ENCODE measurements at places on chromosomes 4 and X.

GRCh38 chr4:105154576-105154975, 7.9 kb downstream of the TET2 start:
- DNase-seq, result no peak

- DNase-seq, result no peak
Observed at GRCh38 chr4:76732246-76732645, 165.7 kb downstream of the SOWAHB start.

- no peak for DNase-seq
Observed at GRCh38 chr4:109589605-109590004, 29.6 kb downstream of the MCUB start.

DNA sequence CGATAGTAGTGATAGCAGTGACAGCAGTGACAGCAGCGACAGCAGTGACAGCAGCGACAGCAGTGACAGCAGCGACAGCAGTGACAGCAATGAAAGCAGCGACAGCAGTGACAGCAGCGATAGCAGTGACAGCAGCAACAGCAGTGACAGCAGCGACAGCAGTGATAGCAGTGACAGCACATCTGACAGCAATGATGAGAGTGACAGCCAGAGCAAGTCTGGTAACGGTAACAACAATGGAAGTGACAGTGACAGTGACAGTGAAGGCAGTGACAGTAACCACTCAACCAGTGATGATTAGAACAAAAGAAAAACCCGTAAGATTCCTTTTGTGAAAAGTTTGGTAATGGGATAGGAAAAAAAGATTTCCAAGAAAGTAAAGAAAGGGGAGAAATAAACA, 7.9 kb downstream of the DSPP start:
- DNase-seq, result no peak

DNA sequence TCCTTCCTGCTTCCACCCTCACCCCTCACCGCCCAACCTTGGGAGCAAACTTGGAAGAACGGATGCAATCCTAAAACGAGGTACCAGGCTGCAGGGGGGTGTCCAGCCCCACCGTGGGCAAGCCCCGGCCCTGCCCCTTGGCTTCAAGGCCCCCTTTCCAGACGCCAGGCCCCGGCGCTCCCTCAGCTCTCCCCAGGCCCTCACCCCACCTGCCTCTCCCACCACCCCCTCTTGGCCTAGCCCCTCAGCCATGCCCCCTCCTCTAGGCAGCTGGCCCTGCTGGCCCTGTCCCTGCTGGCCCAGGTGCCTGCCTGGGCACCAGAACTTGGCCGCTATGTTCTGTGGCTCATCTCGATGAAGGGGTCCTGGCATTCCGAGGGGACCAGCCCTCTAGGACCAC, 33.8 kb downstream of the LRPAP1 start:
- no peak for DNase-seq

- no peak for DNase-seq
Observed at GRCh38 chr4:177403746-177404145, 38.5 kb downstream of the AGA start.

DNA sequence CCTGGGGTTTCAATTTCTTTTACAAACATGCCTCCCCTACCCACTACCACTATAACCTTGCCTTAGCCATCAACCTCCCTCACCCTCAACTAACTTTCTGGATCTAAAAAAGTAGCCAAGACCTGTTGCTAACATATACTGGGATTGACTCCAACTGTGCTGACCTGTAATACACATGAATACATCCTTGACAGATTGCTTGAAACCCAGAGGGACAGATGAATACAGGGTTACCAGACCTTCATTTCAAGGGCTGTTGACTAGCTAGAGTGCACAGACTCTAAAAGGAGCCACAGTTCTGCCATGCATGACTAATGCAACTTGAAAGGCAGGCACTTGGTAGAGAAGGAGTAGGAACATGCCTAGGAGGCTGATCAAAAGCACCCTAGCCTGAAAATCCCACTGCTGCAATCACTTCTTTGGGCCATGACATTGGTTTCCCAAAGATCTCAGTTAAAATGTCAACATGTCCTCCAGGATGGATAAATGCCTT, 121.0 kb downstream of the PCDH19 start:
- DNase-seq, result no peak

DNA sequence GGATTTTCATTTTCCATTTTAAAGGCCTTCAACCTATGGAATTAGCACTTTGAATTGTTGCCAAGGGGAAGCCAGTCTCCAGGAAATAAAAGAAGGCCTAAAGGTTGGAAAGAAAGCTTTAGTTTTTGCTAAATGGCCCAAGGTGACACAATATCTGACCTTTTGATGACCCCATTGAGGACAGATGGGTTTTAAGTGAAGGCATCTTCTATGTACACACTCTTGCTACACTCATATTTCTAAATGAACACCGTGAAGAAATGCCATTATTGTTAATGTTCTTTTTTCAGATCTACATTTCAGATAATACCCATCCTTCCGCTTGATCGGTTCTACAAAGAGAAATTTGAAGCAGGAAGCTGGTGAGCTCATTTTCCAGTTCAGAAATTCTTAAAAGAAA, 162.8 kb upstream of the POU3F4 start:
- DNase-seq, result no peak

DNA sequence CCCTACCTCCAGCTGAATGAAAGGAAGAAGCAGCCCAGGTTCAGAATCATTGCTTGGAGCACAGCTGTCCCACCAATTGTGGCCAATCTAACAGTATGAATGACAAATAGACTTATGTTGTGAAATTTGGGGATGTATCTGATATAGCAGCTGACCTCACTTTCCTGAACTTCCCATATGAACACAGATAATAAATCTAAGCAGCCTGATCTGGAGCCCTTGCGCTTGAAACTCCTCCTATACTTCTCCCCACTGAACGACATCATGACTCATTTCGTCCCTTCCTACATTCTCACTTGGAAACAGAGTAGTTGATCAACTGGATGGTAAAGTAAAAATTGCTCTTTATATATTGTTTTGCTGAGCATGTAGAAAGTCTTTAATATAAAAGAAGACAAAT, 24.2 kb upstream of the AMELX start:
- no peak for DNase-seq

DNA sequence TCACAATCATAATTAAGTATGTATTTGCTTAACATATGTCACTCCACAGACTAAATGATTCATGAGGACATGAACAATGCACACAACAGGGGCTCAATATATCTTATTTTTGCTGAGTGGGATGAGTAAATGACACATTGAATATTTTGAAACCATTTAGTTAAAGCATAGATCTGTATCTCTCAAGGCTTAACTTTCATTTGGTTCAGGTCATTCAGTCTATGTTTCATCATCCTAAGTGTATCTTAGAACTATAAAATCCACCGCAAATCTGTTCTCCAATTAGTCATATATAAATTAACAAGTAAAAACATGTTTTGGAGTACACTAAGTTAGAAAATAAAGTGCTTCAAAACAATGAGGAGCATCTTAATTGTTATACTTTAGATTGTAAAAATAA, 45.8 kb downstream of the AREG start:
- DNase-seq, result no peak

GRCh38 chr4:168654848-168655174, 158.0 kb downstream of the PALLD start:
- DNase-seq, result no peak

DNA sequence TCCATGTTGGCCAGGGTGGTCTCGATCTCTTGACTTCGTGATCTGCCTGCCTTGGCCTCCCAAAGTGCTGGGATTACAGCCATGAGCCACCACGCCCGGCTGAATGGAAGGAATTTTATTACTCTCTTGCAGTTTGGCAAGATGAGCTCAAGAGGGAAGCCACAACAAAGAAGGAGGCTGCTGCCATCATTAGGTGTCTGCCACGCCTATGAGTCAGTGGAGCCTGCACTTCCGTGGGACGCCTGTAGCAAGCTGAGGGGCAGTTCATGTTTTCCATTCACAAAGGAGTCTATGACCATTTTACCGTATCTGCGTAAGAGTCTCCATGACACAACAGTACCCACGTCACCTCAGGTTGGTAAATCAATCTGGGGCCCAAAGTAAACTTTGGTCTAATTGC, 51.2 kb upstream of the CHRNA9 start:
- DNase-seq, result peak; percentile 60

DNA sequence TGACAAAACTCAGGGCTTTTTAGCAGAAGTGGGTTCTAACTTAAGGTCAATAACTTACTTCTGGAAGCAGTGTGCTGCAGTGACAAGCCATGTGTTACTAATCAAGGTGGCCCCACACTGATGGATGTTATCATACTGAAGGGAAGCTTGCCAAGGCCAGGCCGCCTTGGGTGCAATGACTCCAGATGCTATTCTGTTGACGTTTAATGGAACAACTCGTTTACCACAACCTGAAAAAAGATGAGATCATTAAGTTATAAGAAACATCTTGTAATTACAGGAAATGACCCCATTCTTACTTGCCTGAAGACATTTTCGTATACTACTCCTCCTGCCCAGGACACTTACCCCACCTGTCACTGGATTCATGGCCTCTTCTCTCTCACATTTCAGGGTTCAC, 38.9 kb upstream of the TMPRSS11D start:
- DNase-seq, result no peak

- no peak for DNase-seq
Observed at GRCh38 chrX:110391086-110391485, 32.4 kb downstream of the RTL9 start.

- DNase-seq, result no peak
Observed at GRCh38 chrX:9108054-9108453, 74.1 kb upstream of the FAM9B start.

- DNase-seq, result no peak
Observed at GRCh38 chrX:113470166-113470565, 629.5 kb upstream of the AMOT start.

DNA sequence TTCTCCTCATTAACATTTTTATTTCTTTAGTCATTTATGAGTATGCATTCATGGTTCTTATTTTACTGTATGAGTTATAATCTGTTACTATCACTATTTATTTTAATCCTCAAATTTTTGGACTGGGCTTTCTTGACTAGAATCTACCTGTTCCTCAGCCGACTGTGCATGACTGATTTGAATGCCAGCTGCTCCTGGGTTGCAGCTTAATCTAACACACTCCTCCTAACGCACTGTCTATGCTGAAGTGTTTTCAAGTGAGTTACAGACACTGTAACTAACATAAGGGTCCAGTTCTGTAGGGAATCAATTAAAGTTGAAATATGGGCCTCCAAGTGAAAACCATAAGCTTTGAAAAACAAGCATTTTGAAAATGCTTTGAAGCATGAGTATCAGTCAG, 137.4 kb upstream of the ARSJ start:
- DNase-seq, result no peak

GRCh38 chr4:151967074-151967473, 206.3 kb upstream of the GATB start:
- no peak for DNase-seq

DNA sequence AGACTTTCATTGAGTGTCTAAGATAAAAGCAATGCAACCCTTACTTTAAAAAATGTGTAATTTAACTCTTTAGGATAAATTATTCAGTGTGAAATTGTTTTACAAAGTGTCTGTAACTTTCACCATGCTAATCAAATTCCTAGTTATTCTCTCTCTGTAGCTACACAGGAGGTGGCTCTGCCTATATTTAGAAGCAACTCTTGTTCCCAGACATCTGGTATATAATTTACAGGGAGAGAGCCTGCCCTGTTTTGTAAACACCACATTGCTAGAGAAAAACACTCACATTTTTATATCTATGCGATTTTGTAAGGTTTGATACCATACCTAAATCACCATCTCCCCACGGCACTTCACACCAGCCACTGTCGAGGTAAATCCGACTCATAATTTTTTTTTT, 35.5 kb upstream of the SPATA4 start:
- DNase-seq, result no peak

GRCh38 chr4:15151033-15151432, 148.8 kb downstream of the CPEB2 start:
- no peak for DNase-seq

- no peak for DNase-seq
Observed at GRCh38 chrX:34275699-34276098, 143.6 kb upstream of the FAM47A start.

- no peak for DNase-seq
Observed at GRCh38 chrX:74291577-74291963, 12.4 kb upstream of the ZCCHC13 start.

- DNase-seq, result no peak
Observed at GRCh38 chr4:66294638-66295037, 624.3 kb upstream of the EPHA5 start.

GRCh38 chr4:138598226-138598625, 356.1 kb upstream of the SLC7A11 start:
- DNase-seq, result no peak

DNA sequence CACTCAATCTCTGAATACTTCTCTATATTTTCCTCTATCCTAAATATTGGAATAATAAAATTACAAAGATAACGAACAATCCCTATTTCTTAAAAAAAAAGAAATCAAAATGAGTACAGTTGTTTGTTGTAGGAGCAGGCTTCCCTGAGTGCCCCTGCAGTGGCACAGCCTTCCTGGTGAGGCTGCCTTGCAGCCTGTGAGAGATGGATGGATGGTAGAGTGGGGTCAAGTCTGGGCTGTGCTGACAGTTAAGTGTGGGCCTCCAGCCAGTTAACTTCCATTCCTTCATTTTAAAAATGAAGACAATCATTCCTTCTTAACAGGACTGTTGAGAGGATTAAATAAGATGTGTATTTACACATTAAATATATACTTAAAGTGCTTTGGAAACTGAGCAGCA, 136.9 kb downstream of the MGST2 start:
- DNase-seq, result no peak

GRCh38 chrX:153487590-153488071, 7.1 kb upstream of the BGN start:
- no peak for DNase-seq

DNA sequence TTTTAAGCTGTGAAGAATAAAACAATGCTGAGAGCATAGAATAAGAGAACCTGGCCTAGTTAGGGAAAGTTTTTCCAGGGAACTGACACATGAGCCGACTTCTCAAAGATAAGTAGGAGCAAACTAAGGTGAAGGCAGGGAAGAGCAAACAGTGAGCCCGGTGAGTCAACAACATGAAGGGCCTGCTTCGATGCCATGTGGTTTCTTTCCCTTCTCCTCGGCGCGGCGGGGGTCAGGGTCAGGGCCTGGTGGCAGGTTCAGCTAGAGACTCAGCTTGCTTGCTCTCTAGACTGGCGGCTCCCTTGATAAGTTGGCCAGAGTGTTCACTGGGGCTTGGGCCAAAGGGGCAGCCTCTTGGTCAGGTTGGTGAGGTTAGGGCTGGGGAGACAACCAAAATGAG, 81.1 kb downstream of the DLG3 start:
- DNase-seq, result no peak

DNA sequence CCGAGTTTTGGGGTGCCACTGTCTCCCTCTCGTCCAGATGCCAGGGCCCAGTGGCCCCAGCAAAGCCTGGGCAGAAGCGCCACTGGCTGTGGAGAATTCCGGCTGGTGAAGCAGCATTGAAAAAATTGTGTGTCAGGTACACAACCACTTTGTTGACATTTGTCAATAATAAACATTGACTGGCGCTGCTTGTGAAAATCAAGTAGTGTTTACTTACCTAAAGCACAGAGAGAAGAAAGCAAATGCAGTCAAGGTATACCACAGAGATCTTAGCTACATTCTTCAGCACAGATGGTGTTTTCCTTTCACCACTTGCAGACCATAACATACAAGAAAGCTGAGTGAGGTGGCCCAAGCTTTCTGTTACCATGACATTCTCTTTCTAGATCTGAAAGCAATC, 14.5 kb upstream of the SLC7A11 start:
- DNase-seq, result no peak

All from activated CD4-positive, alpha-beta T cell treated with anti-CD3 and anti-CD28 coated beads, Interleukin-2, Interleukin-4, amounts not matched to agents 100 ng/mL and 50 ng/mL, durations not matched to agents 16 hours and 8 hours (primary cell).